ENCODE measurements at places on chromosomes 16 and 17.

DNA sequence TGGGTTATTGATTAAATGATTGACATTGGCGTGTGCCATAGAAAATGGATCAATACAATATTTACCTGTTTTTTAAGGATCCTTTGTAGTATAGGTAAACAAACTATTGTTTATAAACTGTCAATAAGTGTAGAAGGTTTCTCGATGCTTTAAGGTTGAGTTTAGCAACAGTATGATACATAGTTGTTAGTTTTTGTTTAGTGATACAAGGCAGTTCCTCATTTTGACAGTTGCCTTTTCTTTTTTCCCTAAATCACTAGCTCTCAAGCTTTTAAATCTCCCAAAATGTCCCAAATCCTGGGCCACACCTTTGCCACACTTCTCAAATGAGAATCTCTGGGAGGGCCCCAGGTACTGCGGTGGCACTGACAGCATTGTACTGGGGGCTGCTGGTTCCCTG, 57.3 kb downstream of the EPN2 start:
- DNase-seq: no peak

GRCh38 chr17:80924807-80925610, 66.6 kb upstream of the CHMP6 start:
- no peak for DNase-seq

- DNase-seq: no peak
Measured at GRCh38 chr16:72221630-72222024, 49.7 kb upstream of the PMFBP1 start.

DNA sequence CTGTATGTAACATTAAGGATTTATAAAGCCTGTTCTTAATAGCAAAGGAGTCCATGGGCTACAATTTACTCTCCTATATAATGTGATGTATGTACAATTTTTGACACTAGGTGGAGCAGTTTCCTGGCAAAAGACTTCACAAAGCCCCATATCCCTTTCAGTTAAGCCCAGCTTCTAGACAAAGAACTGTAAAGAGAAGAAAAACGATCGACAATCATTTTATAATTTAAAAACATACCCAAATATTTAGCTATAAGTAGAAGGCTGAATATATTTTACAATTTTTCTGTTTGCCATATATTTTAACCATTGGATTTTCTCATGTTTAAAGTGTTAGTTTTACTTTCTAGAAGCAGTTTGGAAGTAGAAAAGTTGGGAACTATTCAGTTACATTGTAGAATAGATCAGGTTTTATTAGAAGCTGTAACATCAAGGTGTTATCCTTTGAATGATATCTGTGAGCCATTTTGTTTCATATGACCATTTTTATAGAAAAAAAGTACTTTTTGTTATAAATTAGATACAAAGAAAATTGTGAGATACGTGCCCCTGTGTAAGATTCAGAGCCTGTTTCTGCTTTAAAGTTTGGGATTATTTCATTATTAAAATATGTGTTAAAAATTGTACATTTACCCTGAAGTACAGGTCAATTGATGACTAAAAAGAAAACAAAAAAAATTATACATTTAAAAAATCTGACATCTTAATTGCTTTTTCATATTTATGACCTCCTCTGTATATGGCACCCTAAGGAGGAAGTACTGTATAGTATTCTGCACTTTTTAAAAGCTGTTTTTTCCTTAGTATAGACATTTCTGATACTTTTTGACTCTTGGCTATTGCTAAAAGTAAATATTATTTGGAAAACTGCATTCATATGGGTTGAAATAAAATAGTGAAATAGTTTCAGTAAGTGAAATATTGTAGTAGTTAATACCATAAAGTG, 46.3 kb downstream of the VMP1 start:
- peak; percentile 64 for DNase-seq

- DNase-seq: no peak
Measured at GRCh38 chr17:50492214-50492613, 13.6 kb downstream of the RSAD1 start.

DNA sequence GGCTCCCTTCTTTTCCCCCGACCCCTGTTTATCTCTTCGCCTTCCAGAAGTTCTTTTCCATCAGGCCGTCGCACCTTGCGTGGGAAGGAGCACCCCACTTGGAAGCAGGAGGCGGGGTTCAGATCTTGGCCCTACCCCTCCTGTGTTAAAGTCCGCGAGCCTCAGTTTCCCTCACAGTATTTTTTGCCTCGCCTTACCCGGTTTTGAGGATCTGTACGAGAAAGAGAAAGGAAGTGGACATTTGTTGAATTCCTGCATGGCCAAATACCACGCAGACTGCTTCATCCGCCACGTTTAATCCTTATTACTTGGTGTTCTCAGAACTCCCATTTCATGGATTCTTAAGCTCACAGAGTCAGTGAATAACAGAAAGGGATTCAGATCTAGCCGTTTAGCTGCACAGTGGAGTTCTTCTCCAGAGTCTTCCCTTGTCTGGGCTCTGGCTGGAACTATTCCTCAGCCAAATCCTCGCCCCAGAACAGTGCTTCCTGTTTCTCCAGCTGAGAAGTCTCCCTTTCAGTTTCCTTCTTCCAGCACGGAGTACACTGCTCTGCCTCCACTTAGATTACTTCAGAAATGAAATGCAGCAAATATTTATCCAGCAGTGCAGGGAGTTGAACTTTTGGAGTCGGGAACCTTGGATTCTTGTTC, 590 bp downstream of the TMEM219 start:
- no peak for DNase-seq

GRCh38 chr17:27280527-27280926, 13.4 kb upstream of the WSB1 start:
- DNase-seq: no peak

DNA sequence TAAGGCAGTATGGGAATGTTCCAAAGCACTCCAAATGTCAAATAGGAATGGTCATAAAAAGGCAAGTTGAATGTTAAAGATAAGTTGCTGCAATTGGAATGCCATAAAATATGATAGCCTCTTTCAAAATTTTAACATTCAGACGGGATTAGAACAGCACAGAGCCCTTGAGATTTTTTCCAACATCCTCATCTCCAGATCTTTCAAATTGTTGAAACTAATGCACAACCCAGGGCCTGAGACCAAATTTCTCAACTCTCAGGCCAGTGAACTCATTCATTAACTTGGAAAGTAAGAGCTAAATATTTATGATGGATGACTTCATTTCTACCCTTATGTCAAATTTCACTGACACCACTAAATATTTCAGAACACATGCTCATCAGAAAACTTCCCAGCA, 346.5 kb upstream of the XYLT1 start:
- DNase-seq: no peak

GRCh38 chr16:57889960-57890751, 80.8 kb downstream of the CNGB1 start:
- DNase-seq: no peak

GRCh38 chr17:67434061-67434525, 57.0 kb downstream of the PITPNC1 start:
- no peak for DNase-seq

DNA sequence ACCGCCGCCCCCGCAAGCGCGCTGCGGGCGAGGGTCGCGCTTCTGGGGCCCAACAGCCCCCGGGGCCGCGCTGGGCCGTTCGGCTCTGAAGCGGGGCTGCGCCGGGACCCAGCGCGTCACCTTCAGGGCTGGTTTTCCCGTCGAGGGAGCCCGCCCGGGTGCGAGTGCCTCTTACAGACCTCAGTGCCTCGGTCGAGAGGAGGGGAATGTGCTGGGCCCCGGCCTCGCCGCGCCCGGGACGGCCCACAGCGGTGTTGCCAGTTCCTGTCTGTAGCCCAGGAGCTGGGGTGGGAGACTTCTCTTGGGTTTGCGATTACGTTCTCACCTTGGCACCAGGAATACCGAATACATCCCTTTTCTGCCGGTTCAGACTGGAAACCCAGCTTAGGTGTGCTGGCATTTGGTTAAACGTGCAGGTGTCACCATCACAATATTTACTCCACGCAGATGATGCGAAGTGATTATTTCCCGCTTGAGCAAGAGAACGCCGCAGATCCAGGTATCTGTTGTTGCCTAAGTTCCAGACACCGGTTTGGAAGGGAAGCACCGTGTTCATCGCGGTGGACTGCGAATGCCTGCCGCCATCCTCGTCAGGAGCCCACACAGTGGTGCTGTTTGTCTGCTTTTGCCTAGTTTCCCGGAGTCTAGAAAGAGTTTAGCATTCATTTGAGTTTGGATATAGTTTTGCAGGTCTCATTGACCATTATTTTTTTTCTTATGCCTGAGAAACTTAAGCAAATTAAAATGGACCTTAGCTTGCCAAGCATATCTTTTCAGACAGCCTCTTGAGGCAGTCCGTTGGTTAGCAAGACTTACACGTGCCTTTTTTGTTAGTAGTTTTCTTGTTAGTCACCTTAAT, 914 bp downstream of the MAP1LC3B start:
- no peak for DNase-seq

DNA sequence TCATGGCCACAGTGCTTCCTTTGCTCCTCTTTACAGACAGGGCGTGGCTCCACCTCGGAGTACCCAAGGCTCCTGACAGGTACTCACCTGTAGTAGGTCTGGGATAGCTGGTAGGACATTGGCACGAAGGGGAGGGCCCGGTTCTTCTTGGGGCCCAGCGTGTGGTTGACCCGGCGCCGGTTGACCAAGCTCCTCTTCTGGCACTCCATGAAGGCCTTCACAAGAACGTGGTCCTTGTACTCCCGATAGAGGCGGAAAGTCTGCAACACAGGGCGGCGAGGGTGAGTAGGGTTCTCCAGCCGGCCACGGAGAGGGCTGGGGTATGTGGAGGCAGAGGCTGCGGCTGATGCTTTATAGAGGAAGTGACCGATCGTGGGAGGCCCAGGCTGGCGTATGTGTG, 69.7 kb downstream of the IL21R start:
- DNase-seq: no peak

GRCh38 chr16:49593424-49594040, 219.9 kb downstream of the C16orf78 start:
- DNase-seq: no peak

DNA sequence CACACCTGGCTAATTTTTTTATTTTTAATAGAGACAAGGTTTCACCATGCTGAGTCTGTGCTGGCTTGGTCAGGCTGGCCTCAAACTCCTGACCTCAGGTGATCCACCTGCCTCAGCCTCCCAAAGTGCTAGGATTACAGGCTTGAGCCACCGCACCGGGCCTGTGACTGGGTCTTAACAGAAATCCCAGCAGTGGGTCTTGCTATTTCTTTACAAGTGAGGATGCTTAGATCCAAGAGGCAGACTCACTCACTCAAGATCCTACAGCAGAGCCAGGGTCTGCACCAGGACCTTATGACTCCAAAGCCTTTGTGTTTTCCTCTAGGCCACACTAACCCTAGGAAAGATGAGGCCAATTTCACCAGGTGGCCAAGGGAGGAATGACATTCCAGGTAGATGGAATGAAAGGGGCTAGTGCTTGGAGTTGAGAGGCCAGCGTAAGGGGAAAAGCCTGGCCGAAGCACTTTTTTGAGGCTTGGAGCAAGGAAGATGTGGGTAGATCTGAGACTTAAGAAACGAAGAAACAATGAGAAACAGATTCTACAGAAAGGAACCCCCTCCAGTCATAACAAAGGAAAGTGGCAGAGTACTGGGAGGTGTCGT, 5.7 kb upstream of the STAT5A start:
- no peak for DNase-seq

DNA sequence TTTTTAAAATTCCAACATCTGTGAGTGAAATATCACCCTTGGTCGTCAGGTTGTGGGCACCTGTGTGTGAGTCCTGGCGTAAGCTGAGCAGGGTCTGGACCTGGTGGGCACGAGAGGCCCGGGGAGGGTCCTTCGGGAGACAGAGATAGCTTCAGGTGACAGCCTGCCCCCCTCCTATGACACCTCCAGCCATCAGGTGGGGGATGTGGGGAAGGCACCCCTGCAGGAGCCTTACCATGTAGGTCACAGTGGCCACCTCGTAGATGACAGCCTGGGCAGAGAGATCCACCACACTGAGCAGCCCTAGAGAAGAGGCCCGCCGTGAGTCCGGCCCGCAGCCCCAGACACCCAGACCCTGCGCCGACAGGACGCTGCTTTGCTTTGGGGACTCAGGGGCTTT, 11.2 kb downstream of the SLC47A2 start:
- no peak for DNase-seq

DNA sequence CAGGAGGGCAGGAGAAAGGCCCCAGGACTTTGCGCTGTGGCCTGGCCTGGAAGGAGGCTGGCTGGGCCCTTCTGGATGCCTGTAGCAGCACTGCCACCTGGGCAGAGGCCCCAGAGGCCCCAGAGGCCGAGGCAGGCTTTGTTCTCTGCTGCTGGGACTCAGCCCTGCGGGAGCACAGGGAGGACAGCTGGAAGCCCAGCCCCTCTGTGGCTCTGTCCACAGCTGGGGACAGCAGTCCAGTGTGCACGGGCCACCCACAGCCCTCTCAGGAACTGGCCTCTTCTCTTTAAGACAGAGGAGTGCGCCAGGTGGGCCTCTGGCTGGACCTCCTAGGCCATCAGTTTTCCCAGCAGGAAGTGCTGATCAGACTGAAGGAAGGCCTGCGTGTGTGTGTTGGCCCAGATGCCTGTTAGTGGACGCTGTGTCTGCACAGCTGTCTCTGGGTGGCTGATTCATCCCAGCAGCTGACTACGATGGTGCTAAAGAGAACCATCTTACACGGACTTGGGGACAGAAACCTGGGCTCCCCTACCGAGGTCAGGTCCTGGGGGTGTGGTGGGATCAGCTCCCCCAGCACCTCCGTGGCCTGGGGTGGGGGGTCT, 26.9 kb upstream of the ZNF750 start:
- no peak for DNase-seq
